ENCODE measurements at places on chromosomes 7 and 10.

GRCh38 chr7:94595717-94596116 lies 60.2 kb downstream of the SGCE start:
- no peak for DNase-seq

GRCh38 chr10:24853661-24854060 lies 98.7 kb downstream of the PRTFDC1 start:
- DNase-seq, result no peak

GRCh38 chr10:17453035-17453372 lies 1.4 kb downstream of the ST8SIA6 start:
- no peak for DNase-seq

DNA sequence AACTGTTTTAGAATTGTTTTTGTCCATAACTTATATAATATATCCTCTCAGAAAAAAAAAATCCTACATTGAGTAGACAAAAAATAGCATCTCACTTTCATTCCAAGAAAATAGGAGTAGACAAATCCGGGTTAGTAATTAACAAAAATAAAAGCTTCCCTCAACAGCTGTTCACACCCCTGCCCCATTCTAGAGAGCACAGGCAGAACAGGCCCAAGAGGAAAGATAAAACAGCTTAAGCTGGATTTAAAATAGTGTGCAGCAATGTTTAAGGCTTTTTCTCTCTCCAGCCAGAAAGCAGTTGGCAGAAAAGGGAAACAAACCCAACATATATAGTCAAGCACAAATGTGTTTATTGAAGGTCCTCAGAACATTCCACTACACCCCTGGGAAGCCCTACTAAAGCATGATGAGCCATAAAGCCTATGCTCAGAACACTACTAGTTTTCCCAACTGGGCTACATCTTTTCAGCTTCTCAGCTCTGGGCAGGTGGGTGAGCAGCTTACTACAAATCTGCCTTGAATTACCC lies 189.9 kb downstream of the MTERF1 start:
- DNase-seq, result no peak

DNA sequence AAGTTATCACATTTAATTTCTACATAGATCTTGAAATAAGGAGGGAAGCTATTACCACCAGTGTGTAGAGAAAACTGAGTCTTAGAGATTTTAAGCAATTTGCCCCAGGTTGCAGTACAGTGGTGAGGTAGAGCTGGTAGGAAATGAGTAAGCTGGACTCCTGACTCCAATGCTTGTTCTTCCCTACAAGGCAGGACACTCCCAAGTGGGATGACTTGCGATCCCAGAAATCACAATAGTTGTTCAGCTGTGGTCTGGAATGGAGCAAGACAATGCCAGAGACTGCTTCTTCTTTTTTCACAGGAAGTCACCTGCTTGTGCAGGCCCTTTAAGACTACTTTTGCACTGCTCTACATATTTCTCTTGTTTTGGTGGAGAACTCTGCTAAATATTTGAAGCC lies 327.2 kb upstream of the BMPER start:
- DNase-seq, result no peak

- no peak for DNase-seq
Observed at GRCh38 chr7:141640239-141640840, 61.6 kb downstream of the DENND11 start.

GRCh38 chr10:91284486-91285090 lies 64.1 kb downstream of the PCGF5 start:
- DNase-seq, result no peak

GRCh38 chr10:49426490-49427360 lies 30.8 kb upstream of the DRGX start:
- no peak for DNase-seq

- no peak for DNase-seq
Observed at GRCh38 chr7:46192271-46192670, 271.2 kb upstream of the IGFBP3 start.

- DNase-seq, result no peak
Observed at GRCh38 chr7:29860186-29860585, 53.9 kb downstream of the WIPF3 start.

- DNase-seq, result no peak
Observed at GRCh38 chr10:113078282-113078907, 128.3 kb downstream of the TCF7L2 start.

- DNase-seq, result no peak
Observed at GRCh38 chr10:6269432-6269831, 66.7 kb downstream of the PFKFB3 start.

- DNase-seq, result no peak
Observed at GRCh38 chr10:129958629-129959543, 5.2 kb downstream of the EBF3 start.

Measured in muscle of back (tissue), 13 donors.